ENCODE measurements at places on chromosomes 11 and 22. TPM values are rescaled to one million over a fixed set of nuclear protein-coding genes. Genes with fewer than 3 reads are reported as not detected.

SLC22A9 gene
- not detected for total RNA-seq

MEI1 gene
- not detected for total RNA-seq

OR52N2 gene
- not detected for total RNA-seq

OR5AR1 gene
- total RNA-seq, result not detected

CABP4 gene
- total RNA-seq, result not detected

OR8G5 gene
- not detected for total RNA-seq

GAS2 gene
- 0.52 TPM for total RNA-seq

CDC45 gene
- total RNA-seq, result 23.6 TPM

CYTH4 gene
- total RNA-seq, result 0.59 TPM

HPX gene
- 0.71 TPM for total RNA-seq

CHRNA10 gene
- 1.1 TPM for total RNA-seq

GNAZ gene
- 2.6 TPM for total RNA-seq

TMEM191B gene
- 1.1 TPM for total RNA-seq

NUP160 gene
- total RNA-seq, result 28.1 TPM

FADS1 gene
- 190 TPM for total RNA-seq

TRIM51 gene
- total RNA-seq, result not detected
